Kidney epithelial cell (primary cell): ENCODE measurements at places on chromosomes 11 and 22.

- DNase-seq: no peak
These were observed 1.2 kb upstream of the AHNAK start for GRCh38 chr11:62547691-62548281.

- no peak for DNase-seq
These were observed 37.0 kb upstream of the GNAZ start for GRCh38 chr22:23033116-23033905.

- DNase-seq: no peak
These were observed 549.4 kb upstream of the API5 start for GRCh38 chr11:42762348-42762747.

GRCh38 chr22:27791159-27791858 lies 10.2 kb downstream of the MN1 start:
- DNase-seq: no peak

GRCh38 chr11:128903248-128904061 lies 12.3 kb downstream of the KCNJ5 start:
- DNase-seq: peak; percentile 60

DNA sequence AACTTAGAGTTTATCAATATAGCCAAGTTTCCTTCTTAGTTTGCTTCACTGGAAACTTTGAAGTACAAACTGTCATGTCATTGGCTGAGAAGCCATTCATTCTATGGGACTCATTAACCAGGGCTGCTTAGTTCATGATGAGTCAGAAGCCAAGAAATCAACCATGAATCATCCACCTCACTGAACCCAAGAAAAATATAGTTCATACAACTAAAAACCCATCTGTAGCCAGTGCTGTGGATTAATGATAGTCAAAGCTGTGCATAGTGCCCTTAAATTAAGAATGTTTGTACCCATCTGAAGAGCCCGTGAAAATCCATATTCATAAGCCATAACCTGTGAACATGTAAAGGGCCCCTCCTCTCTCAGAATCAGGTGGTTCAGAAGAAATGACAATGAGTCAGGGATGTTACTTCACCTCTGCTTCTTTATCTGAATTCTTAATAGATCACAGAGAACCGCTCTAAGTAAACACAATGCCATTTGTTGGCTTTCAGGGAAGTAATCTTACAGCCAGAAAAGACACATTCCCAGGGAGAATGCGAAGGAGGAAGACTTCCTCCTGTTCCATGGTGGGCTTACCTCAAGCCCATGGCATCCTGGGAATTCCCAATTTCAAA lies 25.4 kb downstream of the MMP20 start:
- DNase-seq: peak; percentile 97

GRCh38 chr11:75001686-75002085 lies 13.0 kb downstream of the NEU3 start:
- DNase-seq: no peak

DNA sequence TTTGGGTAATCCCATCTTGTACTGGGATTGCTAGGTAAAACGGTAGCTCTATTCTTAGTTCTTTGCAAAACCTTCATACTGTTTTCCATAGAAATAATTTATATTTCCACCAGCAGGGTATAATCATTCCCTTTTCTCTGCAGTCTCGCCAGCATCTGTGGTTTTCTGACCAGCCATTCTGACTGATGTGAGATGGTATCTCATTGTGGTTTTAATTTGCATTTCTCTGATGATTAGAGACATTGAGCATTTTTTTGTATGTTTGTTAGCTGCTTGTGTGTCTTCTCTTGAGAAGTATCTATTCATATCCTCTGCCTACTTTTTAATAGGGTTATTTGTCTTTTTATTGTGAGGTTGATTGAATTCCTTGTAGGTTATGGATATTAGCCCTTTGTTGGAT lies 220.9 kb downstream of the PGR start:
- no peak for DNase-seq

DNA sequence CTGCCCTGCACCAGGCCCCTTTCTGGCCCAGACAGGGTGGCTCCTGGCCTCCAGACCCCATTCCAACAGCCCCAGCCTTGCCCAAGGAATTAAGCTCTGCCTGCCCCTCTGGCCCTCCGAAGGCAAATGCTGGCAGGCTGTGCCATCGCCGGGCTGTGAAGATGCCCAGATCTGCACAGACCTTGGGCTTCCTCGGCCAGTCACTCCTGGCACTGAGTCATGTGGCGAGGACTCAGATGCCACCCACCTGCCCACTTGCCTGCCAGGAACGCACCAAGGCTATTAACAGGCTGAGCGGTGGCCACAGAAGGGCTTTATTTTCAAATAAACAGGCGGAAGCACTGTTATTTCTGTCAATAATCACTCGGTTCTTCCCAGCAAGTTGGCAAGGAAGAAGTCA lies 50.3 kb upstream of the TTLL12 start:
- no peak for DNase-seq

DNA sequence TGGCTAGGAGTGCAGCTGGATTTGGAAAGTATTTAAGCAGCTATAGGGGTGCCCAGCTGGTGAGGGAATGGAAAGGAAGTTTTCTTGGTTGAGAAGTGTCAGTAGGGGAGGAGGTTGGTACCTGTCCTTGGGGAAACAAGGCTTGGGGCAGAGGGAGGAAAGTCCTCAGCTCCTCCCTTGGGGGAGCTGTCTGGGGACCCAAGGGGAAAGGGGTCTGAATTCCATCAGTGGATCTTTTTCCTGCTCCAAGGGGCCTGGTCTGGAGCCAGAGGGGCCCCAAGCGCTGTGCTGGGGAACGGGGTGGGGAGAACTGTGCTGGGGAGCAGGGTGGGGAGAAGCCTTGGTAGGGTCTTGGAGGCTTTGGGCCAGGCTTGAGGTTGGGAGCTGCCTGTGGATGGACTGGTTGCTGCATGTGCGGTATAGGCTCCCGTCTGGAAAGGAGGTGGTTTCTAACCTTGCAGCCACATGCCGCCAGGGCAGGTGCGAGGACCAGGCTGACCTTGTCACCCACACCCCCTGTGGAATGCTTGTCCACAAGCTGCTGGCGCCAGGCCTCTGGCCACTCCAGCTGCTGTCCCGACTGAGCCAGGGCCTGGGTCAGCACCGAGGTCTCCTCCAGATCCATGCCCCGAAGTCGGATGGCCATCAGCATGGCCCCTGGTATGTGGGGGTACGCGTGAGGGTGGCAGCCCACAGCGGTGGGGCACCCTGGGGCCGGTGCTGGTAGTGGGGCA lies 963 bp downstream of the TYMP start:
- no peak for DNase-seq

DNA sequence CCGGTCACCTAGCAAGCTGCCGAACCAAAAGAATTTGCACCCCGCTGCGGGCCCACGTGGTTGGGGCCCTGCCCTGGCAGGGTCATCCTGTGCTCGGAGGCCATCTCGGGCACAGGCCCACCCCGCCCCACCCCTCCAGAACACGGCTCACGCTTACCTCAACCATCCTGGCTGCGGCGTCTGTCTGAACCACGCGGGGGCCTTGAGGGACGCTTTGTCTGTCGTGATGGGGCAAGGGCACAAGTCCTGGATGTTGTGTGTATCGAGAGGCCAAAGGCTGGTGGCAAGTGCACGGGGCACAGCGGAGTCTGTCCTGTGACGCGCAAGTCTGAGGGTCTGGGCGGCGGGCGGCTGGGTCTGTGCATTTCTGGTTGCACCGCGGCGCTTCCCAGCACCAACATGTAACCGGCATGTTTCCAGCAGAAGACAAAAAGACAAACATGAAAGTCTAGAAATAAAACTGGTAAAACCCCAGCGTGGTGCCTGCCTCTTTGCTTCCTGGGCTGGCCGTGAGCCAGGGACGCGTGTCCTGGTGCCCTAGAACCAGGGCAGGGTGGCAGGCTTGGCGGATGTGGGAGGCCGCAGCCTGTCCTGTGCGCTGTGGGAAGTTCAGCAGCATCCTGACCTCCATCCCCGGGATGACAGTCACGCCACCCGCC lies 13.2 kb downstream of the CCND1 start:
- no peak for DNase-seq

- no peak for DNase-seq
These were observed 68.2 kb downstream of the GALNT18 start for GRCh38 chr11:11553573-11553972.

GRCh38 chr11:119149018-119149785 lies at the start of gene ABCG4:
Gene ABCG4 (plus strand): TSS chr11:119149052. CDS start chr11:119149966, 914 bp downstream.
- DNase-seq: no peak

- no peak for DNase-seq
These were observed 100.2 kb upstream of the CHRM4 start for GRCh38 chr11:46491661-46492330.

DNA sequence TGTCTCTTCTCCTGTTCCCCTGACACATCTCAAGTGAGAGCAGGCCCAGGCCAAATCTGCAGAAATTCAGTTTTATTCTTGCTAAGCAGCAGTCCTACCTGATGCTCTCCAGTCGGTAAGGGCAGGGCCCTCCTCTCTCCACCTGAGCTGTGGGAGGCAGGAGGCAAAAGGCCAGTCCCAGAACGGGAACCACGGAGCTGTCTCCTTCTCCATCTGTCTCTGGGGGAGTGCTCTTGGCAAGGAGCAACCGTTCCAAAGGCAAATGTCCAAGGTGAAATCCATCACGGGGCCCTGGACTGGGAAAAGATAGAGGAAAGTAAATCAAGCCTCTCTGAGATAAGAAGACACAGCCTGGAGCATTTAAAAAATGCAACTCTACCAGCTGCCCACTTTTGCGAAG lies 65.2 kb upstream of the CDON start:
- no peak for DNase-seq

GRCh38 chr11:12224537-12224893 lies 114.1 kb downstream of the MICAL2 start:
- no peak for DNase-seq

DNA sequence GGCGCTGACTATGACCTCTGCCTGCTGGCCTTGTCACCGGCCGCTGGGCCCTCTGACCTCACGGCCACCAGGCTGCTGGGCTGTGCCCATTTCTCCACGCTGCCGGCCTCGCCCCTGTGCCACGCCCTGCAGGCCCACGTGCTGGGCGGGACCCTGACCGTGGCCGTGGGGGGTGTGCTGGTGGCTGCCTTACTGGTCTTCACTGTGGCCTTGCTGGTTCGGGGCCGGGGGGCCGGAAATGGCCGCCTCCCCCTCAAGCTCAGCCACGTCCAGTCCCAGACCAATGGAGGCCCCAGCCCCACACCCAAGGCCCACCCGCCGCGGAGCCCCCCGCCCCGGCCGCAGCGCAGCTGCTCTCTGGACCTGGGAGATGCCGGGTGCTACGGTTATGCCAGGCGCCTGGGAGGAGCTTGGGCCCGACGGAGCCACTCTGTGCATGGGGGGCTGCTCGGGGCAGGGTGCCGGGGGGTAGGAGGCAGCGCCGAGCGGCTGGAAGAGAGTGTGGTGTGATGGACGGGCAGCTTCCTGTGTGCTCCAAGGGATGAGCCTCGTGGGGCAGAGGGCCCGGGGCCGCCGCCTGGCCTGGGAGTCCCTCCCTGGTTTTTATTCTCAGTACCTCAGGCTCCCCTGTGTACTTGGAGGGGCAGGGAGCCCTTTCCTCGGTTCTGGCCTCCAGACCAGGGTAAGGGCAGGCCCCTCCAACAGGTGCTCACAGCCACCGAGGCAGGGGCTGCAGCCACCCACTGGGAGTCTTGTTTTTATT lies 3.0 kb downstream of the LRFN4 start:
- DNase-seq: no peak

GRCh38 chr11:96229354-96229977 lies 113.5 kb downstream of the MAML2 start:
- no peak for DNase-seq

DNA sequence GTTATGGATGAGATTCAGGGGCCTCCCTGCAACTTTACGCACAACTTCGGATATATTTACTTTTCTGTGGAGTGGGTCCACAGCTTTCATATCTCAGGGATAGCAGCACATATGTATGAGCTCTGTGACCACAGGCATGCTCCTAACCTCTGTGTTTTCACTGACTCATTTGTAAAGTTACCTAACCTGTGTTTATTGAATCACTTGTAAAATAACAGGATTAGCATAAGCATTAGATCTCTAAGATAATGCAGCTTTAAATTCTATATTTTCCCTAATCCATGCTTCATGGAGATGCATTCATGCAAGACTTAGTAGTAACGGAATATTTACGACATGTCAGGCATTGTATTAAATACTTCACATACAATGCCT lies 47.9 kb upstream of the DDI1 start:
- DNase-seq: peak; percentile 7

- no peak for DNase-seq
These were observed 50.8 kb upstream of the SLC36A4 start for GRCh38 chr11:93248602-93249001.

- no peak for DNase-seq
These were observed 83.3 kb downstream of the MYEOV start for GRCh38 chr11:69377029-69377952.

GRCh38 chr11:6611092-6611962 lies 689 bp downstream of the TAF10 start:
- no peak for DNase-seq

DNA sequence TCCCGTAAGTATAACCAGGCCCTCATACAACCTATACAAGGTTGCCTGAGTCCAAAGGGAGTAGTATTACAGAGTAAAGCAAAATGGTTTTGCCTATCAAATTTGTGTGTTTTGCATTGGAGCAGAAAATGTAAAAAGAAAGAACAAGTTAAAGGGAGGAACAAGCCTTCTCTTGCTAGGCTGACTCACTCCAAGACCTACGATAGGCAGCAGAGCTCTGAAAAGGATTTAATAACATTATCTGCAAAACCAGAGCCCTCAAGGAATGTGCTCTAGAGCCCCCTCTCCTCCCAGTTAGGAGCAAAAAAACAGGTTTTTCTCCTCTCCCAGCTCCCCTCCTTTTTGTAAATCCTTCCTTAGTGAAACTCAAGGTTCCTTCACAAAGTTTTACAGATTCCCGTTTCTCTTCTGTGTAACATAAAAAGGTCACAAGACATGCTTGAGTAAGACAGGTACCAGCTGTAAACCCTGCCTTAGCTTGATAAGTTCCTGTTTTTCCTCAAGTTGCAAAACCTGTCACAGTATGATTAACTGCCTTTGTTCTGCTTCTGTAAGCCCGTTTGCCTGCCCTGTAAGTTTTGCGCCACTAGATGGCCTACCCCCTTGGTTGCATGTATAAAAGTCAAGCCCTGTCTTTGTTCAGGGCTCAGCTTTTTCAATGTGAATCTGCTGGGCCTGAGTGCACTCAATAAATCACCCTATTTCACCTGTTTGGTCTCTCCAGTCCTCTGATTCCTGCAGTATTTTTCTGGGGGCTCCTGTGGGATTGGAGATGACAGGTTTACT lies 498.2 kb downstream of the KCNA4 start:
- DNase-seq: no peak

- DNase-seq: no peak
These were observed 612.2 kb downstream of the CNTN5 start for GRCh38 chr11:99632969-99633368.
